ENCODE measurements at places on chromosomes 6 and 20.

DNA sequence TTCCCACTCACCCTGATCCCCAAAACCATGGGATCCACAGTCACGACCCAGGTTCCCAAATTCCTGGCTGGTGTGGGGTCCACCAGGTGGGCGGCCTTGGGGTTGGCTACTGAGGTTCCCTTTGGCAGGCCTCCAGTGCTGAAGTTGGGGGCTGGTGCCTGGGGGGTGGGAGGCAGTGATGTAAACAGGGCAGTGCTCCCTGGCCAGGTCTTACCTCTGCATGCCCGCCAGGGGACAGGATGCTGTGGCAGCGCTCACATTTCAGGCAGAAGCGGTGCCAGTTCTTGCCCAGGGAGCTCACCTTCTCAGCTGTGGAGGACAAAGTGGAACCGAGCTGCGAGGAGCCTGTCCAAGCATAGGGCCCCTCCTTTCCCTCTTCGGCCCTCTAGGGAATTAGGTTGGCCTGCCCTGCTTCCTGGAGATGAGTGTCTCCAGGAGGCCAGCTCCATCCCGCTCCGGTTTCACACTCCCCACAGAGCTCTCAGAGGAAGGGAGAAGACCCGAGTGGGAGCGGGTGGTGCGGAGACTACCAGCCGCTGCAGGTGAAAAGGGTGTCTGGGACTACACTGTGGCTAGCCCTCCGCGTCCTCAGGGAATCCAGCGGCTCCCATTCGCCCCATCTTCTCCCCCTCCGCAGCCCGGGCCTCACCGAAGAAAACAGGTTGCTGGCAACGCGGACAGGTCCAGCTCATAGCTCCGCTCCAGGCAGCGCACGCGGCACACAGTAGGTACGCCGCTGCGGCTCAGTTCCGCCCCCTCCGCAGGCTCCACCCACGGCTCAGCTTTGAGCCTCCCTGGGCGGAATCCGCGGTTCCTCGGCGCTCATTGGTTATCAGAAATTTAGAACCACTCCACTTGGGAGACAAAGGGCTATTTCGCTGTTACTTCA lies at the start of gene CRIP3:
Gene CRIP3, minus strand, starts transcription at position 726 of the 889 bp plus-strand sequence. Its CDS starts 34 bp downstream, at position 692.
- peak; percentile 56 for DNase-seq

GRCh38 chr6:126176282-126176681 lies 163.6 kb upstream of the CENPW start:
- DNase-seq, result peak; percentile 21

DNA sequence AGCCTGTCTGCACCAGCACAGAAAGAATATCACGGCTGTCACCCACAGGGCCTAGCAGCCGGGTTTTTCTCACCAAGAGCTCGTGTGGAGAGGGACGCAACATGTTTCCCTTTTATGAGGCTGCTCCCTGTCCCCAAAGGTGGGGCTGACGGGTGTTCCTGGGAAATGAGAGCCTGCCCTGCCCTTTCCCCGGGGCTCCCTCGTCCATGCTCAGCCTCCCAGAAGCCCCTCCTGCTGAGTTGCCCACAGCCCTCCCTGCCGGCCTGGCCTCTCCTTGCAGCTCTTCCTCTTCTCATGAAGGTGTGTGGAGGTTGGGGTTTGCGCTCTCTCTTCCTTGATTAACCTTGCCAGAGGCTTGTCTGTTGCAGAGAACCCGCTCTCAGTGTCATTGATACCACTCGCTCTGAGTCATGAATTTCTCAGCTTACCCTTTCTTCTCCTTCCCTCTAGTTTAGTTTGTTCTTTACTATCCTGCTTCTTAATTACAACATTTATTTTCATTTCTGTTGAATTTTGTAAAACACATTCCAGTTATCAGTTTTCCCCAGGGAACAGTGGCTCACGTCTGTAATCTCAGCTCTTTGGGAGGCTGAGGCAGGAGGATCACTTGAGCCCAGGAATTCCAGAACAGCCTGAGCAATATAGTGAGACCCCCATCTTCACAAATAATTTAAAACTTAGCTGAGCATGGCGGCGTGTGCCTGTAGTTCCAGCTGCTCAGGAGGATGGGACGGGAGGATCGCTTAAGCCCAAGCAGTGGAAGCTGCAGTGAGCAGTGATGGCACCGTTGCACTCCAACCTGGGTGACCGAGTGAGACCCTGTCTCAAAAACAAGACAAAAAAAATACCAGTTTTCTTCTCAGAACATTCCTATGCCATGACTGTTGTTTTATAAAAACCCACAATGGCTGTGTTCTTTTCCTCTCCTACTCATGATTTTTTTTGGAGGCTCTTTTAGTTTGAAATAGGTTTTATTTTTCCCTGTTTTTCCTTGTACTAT lies 103.8 kb downstream of the TMEM242 start:
- no peak for DNase-seq

GRCh38 chr20:23294166-23294565 lies 56.4 kb upstream of the NXT1 start:
- no peak for DNase-seq

DNA sequence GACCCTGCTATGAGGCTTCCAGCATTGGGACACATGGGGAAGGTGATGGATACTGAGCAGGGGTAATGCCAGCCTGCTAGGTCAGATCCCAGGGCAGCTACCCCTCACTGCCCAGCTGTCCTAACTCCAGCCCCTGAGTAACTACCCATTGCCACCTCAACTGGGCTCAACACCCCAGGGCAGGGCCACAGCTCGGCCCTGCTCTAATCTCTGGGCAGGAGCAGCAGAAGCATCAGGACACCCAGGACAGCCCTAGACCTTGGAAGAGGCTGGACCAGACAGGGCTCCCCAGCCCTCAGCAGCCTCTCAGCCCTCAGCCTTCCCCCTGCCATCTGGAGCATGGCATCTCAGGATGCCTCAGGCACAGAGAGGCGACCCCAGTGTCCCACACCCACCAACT lies 67.4 kb upstream of the TOP1 start:
- DNase-seq, result no peak

All from eye (tissue), 1 donor.